Right ventricle myocardium superior (tissue), 1 donor: ENCODE measurements at places on chromosomes 11 and 22. TPM values are rescaled to one million over a fixed set of nuclear protein-coding genes. Genes with fewer than 3 reads are reported as not detected.
A peak's percentile ranks its signal among the peaks of the same experiment; 100 is the strongest.

The OR8B12 gene
- total RNA-seq, result not detected

The SERPING1 gene
- 118 TPM for total RNA-seq

The APOL4 gene
- total RNA-seq, result 5.0 TPM

DNA sequence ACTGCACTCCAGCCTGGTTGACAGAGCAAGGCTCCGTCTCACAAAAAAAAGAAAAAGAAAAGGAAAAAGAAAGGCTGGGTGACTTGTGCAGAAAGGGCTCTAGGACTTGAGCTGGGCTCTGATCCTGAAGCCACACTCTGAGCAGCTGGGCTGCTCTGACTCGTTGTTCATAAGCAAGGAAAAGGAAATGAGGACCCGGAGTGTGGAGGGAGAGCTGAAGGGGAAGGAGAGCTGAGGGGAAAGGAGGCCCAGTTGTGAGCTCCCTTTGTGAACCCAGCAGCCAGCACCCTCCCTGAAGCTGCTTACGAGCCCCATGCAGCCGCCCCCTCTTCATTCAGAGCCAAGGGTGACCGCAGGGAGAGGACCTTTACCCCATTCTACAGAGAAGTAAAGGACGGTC, 12.3 kb upstream of the SH3BP1 start:
- DNase-seq, result no peak

GRCh38 chr11:110715541-110715940, 3.3 kb upstream of the ARHGAP20 start:
- DNase-seq, result no peak

DNA sequence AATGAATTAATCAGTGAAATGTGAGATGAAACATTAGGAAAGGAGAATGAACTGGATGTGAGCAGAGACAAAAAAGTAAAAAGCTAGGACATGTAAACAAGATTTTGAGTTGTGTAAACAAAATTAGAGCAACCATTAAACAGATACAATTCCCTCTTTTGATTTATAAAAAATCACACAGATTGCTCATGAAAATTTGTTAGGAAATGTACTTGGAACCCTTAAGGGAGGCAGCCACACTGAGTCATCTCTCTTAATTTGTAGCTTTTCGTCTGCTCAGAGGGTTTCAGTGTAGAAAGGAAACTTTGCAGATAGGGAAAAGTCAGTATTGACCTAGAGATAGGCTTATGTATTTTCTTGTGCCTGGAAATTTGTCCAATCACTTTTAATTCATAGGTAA, 49.6 kb upstream of the ME3 start:
- no peak for DNase-seq

DNA sequence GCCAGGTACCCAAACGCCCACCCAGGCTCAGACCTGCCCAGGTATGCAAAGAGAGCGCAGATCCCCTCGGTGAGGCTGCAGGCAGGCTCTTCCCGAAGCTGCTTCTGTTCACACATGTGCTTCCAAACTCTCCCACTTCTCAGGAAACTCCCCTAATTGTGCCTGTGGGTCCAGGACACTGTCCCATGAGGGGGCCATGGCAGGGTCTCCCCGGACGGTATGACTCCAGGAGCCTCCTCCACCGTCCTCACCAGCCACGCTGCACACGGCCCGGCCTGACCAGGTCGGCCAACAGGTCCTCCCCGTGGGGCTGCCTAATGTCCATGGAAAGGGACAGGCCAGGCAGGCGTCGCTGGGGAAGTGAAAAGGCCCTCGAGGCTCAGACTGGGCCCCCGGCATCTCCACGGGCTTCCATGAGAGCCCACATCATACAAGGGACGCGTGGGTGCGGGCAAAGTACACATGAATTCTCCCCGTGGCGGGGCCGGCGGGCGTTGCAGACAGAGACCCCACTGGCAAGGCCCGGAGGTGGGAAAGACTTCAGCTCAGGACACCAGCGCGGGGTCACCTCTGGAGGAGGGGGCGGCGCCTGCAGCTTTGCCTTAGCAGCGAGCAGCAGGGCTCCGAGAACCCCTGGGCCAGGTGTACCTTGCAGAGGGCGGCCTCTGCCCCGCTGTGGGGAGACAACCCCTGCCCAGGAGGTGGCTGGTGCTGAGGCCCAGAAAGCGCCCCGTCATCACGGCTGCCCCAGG, 526.1 kb downstream of the BRD1 start:
- DNase-seq, result peak; percentile 34

DNA sequence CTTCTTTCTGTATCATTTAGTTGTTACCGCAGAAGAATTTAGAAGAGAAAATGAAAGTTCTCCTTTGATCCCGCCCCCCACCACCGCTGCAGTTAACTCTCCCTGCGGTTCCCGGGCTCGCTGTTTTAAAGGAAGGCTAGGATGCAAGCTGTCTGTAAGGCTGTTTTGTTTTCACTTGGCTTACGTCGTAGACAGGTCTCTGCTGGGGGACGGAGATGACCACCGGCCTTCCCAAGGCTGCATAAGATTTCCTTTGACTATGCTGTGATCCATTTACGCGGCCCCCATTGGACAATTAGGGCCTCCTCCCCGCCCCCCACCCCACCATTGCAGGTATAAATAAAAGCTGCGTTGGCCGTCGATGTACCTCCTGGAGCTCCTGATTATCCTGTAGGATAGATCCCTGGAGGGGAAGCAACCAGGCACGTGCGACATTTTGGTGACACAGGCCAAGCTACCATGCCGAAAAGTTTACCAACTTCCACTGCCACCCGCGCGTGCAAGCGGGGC, 1.4 kb upstream of the CPT1A start:
- DNase-seq, result peak; percentile 37

- DNase-seq, result no peak
Measured at GRCh38 chr11:10920205-10920604, 62.4 kb upstream of the ZBED5 start.
